Lung (tissue), 17 donors: ENCODE measurements at places on chromosomes 13 and 19. TPM values are rescaled to one million over a fixed set of nuclear protein-coding genes. Genes with fewer than 3 reads are reported as not detected.

- no peak for DNase-seq
These were observed 97.3 kb downstream of the CACNA1A start for GRCh38 chr19:13408889-13409518.

DNA sequence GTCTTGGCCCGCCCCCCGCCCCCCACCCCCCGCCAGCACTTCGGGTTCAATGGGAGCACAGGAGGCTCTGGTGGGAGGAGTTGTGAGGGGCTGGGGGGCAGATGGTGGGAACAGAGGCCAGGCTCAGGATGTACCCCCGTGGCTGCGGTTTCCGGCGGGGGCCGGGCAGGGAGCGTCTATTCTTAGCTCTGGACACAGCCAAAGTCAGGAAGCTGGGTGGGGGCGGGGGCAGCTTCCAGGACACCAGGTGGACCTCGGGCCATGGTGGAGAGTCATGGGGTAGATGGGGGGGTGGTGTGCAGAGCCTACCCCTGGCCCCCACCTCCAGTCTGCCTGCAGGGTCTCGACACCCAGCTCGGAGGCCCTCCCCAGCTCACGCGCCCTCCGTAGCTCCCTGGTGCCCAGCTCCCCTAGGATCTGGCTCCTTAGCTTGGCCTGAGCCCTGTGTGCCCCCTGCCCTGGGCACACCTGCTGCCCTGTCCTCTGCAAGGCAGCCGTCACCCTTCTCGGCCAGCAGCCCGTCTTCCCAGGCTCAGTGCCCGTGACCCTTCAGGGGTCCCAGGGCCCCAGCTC is 2.2 kb upstream of the TBXA2R start:
- no peak for DNase-seq

- DNase-seq: no peak
These were observed 161.6 kb downstream of the NDFIP2 start for GRCh38 chr13:79642596-79642995.

GRCh38 chr13:35690581-35691207 is 214.2 kb upstream of the MAB21L1 start:
- DNase-seq: peak; percentile 62

- DNase-seq: no peak
These were observed 49.5 kb downstream of the RFC3 start for GRCh38 chr13:33867472-33867871.

DNA sequence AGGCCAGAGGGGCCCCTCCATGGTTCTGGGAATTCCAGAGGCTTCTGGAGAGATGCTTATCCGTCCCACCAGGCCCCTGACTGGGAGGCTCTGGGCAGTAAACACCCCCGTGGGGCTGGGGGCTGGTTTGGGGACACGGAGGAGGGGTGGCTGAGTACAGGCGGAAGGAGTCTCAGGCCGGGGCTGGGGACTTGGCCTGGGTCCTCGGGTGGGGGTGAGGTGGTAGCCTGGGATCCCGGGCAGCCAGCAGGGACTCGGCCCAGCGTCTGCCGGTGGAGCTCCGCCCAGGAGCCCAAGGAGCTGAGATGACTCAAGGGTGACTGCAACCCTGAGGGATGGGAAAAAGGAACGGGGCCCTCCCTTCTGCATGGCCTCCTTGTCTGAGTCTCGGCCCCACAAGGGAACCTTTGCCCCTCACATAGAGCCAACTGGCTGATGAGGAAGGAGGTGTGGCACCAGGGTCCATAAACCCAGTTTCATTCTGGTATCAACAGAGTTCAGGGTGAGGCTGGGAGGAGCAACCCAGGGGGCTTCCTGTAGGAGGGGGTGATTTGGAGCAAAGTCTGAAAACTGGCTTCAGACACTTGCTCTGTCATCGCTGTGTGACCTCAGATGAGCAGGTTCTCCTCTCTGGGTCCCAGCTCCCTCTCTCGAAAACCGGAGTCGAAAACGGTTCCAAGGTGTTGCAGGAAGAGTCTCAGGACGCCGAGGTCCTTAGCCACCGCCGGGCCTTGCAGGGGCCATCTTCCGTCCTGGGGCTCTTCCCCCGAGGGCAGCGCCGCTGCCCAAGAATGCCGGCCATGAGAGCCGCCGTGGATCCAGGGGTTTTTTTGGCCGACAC is 809 bp downstream of the MISP start:
- DNase-seq: no peak

GRCh38 chr13:52399708-52400107 is 6.3 kb downstream of the THSD1 start:
- no peak for DNase-seq

Gene AMER2
- not detected for total RNA-seq

Gene C1QTNF9
- total RNA-seq: not detected

Gene LMTK3
- 10.7 TPM for total RNA-seq
